ENCODE measurements at places on chromosomes 16 and 17.

- DNase-seq: no peak
These were observed 7.3 kb downstream of the ST6GALNAC2 start for GRCh38 chr17:76578376-76578775.

- DNase-seq: no peak
These were observed 1.2 kb downstream of the NXN start for GRCh38 chr17:978103-979093.

GRCh38 chr17:58170622-58171021 is 3.8 kb downstream of the OR4D2 start:
- no peak for DNase-seq

- no peak for DNase-seq
These were observed 96.5 kb downstream of the ANKRD11 start for GRCh38 chr16:89393738-89394406.

All from activated CD4-positive, alpha-beta T cell treated with anti-CD3 and anti-CD28 coated beads, Interleukin-2, amount 50 U/mL, for 48 hours (primary cell).